T follicular helper cell (primary cell): ENCODE measurements at places on chromosomes 5 and 9.

DNA sequence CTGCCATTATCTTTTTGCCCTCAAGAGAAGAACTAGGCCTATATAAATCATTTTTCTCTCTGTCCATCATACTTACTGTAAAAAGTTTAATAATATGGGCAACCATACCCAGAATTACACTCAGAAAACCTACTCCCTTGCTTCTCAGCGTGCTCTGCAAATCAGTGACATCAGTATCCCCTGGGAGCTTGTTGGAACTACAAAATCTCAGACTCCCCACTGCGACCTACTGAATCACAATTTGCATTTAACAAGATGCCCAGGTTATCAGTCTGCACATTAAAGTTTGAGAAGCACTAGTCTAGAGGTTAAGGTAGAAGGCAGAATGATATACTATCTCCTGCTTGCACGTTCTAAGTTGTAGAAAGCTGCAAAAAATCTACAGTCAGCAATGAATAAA is 127.2 kb downstream of the MLLT3 start:
- DNase-seq: no peak

DNA sequence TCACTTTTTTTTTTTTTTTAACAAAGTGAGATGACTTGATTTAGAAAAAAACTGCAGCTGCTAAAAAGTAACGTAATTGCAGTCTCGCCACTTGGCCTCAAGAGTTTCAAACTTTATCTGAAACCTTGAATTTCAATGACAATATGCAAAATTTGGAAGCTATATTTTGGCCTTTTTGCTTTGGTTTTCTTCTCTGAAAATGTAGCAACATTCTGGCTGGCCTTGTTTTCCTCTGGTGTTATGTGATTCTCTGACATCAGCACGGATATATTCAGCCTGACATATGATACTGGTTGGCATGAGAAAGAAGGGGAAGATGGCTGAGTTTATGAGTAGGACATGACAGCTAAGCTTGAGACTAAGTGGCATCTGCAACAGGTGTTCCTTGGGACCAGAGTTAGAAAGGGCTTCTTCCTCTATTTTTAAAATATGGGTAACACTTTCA is 136.5 kb downstream of the MEF2C start:
- no peak for DNase-seq

DNA sequence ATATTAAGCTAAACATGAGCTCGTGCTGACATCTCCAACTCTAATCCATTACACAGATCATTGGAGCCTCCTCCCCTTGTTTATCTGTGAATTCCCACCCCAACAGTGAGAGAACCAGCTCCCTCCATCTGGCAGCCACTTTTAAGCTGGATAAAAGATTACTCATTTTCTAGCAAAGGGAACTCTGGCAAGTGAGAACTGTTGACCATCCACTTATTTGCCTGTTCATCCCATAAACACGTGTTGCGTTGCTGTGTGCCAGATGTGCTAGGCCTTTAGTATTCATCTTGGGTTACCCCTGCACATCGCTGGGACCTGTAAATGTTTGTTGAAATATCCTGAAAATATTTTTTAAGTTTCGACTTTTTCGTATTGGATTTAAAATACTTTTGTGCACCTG is 2.4 kb upstream of the TOR1A start:
- no peak for DNase-seq

- DNase-seq: no peak
Observed at GRCh38 chr5:449151-449550, 6.2 kb downstream of the EXOC3 start.

DNA sequence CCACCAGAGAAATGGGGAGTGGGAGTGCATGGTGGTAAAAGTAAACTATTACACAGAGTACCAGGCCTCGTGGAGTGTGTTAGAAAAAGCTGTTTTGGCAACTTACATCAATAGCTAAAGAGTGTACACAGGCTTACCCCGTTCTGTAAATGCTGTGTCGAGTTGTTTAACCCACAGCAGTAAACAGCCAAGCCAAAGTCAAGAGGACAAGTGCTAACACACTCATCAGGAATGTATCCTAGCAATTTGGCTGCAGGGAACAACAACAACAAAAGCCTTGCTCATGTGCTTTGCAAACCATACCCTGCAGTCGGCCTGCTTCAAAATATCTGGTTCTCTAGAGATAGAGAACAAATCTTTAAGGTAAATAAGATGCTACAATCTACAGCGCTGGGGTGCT is 15.9 kb downstream of the DAP start:
- DNase-seq: no peak

DNA sequence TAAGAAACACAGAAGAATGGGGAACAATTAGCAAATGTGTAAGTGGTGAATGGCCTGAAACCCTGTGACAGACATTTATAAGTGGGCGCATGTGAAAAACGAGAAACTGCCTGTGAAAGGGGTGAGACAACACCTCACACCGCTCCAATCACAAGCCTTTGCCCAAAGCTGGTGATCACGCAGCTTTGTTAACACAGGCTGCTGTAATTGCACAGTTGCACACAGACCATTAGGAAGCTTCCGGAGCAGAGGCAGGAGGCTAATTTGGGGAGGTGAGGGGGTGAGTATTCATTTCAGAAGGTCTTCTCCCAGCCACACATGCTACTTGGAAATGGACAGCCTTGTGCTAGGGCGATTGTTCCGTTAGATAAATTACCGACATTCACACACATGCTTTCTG is 294.0 kb downstream of the MED10 start:
- DNase-seq: no peak

DNA sequence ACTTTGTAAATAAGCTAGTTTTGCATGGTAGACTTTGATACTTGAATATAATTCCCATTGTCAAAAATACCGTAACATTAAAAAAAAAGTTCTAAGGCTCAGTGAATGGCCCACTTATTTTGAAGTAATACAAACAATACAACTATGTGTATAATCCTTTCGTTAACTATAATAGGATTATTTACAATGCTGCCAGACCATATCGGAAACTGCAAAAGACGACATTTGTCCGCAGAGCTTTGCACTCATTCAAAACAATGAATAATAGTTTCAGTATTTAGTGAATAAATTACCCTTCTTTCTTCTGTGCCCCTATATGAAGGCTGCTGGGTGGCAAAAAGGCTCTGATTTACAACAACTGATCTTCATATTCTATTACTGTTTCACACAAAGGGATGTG is 121.8 kb downstream of the DROSHA start:
- no peak for DNase-seq

- no peak for DNase-seq
Observed at GRCh38 chr9:124354346-124355038, 60.8 kb downstream of the PSMB7 start.

DNA sequence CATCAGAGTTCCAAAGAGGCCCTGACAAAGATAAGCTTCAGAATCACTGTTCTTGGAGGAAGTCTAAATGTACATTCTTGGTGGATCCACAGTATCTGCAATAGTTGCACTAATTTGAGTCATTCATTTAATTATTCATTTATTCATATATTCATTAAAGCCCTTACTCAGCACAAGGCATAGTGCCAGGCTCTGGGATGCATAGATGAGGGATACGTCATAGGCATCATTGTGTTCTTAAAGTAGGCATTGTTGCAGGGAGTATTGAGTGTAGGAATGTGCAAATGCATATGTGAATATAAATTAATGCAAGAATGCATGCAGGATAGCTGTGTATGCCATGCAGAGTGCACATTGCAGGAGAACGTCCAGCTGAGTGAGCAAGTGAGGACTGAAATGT is 100.7 kb downstream of the DRD1 start:
- DNase-seq: no peak

GRCh38 chr9:115038178-115038577 is 79.8 kb downstream of the TNC start:
- no peak for DNase-seq

DNA sequence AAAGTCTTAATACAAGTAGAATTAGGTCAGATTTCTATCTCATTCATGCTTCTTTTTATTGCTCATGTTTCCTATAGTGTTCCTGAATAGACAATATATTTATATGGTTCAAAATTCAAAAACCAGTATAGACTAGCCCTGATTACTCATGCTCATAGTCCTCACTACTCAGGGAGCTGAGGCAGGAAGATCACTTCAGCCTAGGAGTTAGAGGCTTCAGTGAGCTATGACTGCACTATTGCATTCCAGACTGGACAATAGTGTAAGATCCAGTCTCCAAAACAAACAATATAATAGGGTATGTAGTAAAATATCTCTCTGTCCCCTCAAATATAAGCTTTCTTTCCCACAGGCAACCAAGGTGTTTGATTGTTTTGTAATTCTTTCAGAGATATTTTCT is 2.4 kb downstream of the ANKRD31 start:
- no peak for DNase-seq

DNA sequence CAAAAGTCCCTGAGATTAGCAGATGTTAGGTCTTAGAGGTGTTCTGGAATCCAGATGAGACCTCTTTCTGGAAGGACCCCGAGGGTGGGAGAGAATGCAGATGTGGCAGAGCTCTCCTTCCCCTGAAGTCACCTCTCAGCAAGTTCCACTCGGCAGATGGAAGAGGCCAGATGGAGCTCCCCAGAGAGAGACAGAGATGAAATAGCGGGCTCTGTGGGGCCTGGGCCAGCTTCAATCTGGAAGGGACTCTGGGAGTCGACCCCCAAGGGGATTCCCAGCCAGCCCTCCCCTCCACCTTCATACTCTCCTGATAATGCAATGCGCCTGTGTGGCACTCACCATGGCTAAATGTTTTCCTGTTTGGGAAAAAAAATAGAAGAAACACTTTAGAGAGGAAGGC is 60.2 kb downstream of the WNK2 start:
- no peak for DNase-seq

DNA sequence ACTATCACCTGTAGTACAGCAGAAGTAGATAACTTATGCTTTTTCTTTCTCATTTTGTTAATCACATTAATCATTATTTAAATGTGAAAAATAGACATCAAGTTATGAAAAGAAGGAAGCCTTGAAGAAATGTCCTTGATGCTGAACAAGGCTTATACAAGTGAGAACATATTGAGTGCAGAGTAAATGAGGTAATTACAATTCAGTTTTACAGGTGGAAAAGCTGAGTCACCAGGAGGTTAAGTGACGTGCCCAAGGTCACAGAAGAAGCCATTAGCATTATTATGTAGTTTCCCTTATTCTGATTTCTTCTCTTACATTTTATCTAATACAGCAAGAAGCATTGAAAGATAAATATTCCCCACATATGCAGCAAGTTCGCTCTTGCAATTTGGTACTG is 998.5 kb upstream of the CDH6 start:
- DNase-seq: no peak

GRCh38 chr9:101530076-101530711 is 3.5 kb upstream of the RNF20 start:
- peak; percentile 50 for DNase-seq

DNA sequence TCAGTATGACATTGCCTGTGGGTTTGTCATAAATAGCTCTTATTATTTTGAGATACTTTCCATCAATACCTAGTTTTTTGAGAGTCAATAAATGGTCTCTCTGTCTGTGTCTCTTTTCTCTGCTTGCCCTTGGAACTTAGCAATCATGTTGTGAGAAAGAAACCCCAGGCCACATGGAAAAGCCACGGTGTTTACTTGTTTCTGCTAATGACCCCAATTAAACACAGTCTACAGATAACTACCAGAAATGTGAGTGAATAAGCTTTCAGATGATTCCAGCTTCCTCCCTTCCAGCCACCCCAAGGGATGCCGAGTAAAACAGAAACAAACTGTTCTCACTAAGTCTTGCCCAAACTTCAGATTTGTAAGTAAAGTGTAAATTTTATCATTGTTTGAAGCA is 584.9 kb downstream of the MAT2B start:
- DNase-seq: no peak

DNA sequence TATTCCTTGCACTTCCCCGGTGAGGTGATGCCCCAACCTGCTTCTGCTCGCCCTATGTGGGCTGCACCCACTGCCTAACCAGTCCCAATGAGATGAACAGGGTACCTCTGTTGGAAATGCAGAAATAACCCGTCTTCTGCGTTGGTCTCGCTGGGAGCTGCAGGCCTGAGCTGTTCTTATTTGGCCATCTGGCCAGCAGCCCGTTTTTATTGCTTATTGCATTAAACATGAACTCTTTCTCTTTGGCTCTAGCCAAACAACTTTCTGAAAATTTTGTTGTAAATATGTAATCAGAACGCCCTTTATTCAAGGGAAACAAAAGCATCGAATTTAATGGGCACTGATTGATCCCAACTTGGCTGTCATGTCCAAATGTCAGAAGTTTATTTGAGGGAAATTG is 124.7 kb upstream of the FTMT start:
- no peak for DNase-seq

DNA sequence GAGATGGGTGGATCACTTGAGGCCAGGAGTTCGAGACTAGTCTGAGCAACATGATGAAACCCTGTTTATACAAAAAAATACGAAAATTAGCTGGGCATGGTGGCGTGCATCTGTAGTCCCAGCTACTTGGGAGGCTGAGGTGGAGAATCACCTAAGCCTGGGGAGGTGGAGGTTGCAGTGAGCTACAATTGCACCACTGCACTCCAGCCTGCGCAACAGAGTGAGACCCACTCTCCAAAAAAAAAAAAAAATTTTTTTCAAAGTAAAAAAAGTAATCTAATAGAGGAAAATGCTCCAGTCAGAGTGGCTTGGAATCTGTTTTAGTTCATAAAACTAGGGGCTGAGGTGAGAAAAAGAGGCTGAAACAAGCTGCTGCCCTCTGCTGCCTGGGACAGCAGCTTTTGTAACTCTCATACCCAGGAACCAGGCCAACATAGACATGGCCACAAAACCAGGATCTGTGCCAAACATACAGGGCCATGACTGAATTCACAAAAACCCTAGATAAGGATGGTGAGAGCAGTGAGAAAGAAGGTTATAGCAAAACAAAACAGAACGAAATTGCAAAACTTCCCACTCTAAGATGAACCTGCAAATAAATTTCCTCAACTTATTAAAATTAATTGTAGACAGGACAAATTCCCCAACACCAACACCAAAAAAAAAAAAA is 13.1 kb upstream of the DCAF12 start:
- DNase-seq: no peak

DNA sequence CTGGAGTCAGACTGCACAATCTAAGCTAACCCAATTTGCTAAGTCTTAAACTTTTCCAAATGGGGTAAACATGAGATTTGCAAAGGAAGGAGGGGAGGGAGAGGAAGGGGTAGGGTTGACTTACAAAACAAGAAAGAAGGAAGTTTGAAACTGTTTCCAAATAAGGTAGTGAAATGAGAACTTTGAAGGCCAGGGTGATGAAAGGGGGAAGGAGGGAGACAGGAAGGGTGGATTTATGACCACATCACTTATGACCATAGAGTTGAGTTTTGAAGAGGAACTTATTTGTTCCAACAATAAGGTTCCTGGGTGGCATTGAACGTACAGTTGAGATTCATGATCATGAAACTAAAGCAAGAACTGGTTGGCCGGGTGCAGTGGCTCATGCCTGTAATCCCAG is 72.5 kb upstream of the DAPK1 start:
- DNase-seq: no peak

- DNase-seq: no peak
Observed at GRCh38 chr9:132943651-132944293, 644 bp downstream of the TSC1 start.

GRCh38 chr5:157069949-157070348 is 11.0 kb upstream of the HAVCR1 start:
- no peak for DNase-seq
